Gastrocnemius medialis (tissue), 4 donors: ENCODE measurements at places on chromosomes 5 and 9. TPM values are rescaled to one million over a fixed set of nuclear protein-coding genes. Genes with fewer than 3 reads are reported as not detected.

ASS1 gene
- total RNA-seq: 44.5 TPM

GCNT4 gene
- 1.1 TPM for total RNA-seq

ATOSB gene
- 25.4 TPM for total RNA-seq

IL3 gene
- not detected for total RNA-seq

GABRA6 gene
- total RNA-seq: not detected

- H3K27ac ChIP-seq: no peak overlapping the region
- H3K27me3 ChIP-seq: no peaks in the 10 kb centered on the region
- DNase-seq: no peak
- no peaks in the 10 kb centered on the region for H3K36me3 ChIP-seq
Observed at GRCh38 chr9:79408200-79408599, 163.6 kb upstream of the TLE4 start.

- H3K27ac ChIP-seq: no peak overlapping the region
- no peak overlapping the region for H3K4me3 ChIP-seq
- peaks cover 7% of the 10 kb centered on the region for H3K27me3 ChIP-seq
- no peaks in the 10 kb centered on the region for H3K36me3 ChIP-seq
Observed at GRCh38 chr9:136653323-136654079, 9.2 kb upstream of the EGFL7 start.

GRCh38 chr9:99565203-99565602 lies 256.5 kb upstream of the NR4A3 start:
- no peak overlapping the region for H3K4me3 ChIP-seq
- no peak for DNase-seq
- no peak overlapping the region for H3K27ac ChIP-seq

DNA sequence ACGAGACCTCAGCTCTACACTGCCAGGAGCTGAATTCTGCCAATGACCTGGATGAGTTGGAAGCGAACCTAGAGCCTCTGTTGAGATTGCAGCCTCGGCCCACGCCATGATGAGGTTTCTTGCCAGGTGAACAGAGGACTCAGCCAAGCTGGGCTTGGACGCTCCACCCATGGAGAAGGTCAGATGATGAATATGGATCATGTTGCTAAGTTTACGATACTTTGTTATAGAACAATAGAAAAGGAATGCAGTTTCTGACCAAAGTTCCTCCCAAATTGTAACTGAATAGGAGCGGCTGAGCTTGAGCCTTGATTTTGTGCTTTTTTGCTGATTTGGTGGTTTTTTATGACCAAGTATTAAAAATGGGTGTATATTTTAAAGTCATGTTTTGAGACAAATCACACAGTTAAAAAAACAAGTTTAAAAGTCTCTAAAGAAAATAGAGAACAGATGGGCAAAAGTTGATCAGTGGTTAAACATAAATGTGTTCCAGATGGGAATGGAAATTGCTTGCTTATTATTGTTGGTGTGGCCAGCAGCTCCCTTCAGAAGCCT lies 32.9 kb downstream of the ROPN1L start:
- H3K27ac ChIP-seq: no peak overlapping the region
- no peaks in the 10 kb centered on the region for H3K36me3 ChIP-seq
- no peak overlapping the region for H3K4me3 ChIP-seq
- no peaks in the 10 kb centered on the region for H3K27me3 ChIP-seq
- no peak for DNase-seq

DNA sequence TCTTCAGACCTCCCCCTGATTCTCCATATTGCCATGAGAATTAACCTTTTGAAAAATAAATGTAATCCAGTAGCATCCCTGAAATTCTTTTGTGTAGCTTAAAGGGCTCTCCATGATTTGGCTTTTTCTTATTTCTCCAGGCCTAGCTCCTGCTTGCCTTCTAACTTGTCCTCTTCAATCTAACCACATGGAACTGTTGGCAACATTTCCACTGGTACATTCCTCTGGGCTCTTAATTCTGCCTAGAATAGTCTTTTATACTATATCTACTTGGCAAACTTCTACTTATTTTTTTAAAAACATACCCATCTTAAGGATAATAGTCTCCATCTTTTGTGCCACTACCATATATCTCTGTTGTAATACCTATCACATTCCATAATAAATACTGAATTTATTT lies 54.1 kb downstream of the GNG10 start:
- H3K36me3 ChIP-seq: no peaks in the 10 kb centered on the region
- H3K27me3 ChIP-seq: no peaks in the 10 kb centered on the region
- H3K27ac ChIP-seq: no peak overlapping the region
- no peaks in the 10 kb centered on the region for H3K4me1 ChIP-seq
